Stimulated activated CD4-positive, alpha-beta T cell treated with anti-CD3 and anti-CD28 coated beads, TNF-alpha, amount 100 ng/mL, for 4 hours (primary cell): ENCODE measurements at places on chromosomes 13 and 19.
A peak's percentile ranks its signal among the peaks of the same experiment; 100 is the strongest.

DNA sequence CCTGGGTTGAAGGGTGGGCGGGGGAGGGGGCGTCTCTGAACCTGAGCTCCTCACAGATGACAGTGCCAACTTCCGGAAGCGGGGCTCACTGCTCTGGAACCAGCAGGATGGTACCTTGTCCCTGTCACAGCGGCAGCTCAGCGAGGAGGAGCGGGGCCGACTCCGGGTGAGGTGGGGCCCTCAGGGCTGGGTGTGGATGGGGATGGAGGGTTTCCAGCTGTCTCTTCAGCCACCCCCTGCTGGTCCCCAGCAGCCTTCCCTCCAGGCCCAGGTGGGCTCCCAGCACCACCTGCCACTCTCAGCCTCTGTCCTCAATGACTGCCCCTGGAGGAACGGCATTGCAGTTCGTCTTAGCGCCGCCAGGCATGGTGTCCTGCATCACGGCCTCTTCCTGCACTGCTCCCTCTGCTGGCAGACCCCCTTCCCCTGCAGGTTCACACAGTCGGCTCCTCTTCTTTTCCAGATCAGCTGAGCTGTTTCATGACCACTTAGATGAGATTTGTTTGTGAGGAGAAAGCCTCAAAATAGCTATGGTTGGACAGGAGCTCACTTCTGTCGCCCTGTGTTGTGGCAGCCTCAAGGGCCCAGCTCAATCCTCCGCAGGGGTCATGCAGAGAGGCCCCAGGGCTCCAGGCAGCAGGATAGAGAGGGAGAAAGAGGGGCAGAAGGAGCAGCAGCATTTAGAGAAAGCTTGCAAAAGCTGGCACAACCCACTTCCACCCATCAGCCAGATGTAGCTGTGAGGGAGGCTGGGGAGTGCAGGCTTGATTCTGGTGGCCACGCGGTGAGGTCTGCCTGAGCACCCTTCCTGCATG is 2.5 kb upstream of the GARIN5A start:
- DNase-seq, result no peak

- no peak for DNase-seq
These were observed 10.3 kb upstream of the ZNF14 start for GRCh38 chr19:19743176-19743575.

- no peak for DNase-seq
These were observed 494.9 kb downstream of the GPC6 start for GRCh38 chr13:93721483-93721882.

DNA sequence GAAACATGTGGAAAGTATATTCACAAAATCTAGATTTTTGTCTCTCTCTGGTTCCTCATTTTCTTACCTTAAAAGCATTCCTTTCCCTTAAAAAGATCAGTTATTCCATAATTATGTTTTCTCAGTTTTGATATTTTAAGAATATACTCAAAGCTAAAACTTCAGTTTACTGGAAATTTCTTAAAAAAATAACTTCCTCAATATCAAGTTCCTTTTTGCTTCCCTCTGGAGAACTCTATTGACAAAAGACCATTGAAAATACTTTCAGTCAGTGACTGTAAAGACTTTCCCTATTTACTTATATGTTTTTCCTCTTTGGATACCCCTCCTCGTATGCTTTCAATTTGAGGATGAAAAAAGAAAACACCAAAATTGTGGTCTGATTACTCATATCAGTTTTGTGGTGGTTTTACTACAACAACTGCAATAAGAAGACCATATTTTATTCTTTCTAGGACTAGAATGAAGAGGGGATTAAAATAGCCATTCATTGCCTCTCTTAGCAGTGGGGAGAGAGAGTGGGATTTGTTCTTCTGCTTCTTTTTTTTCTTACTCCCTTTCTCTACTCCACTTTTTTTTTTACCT is 113.2 kb downstream of the ESD start:
- no peak for DNase-seq

GRCh38 chr13:95301183-95301967 is at the start of gene ABCC4:
ABCC4 (minus strand) TSS chr13:95301451; CDS start chr13:95301314, 137 bp downstream.
- peak; percentile 28 for DNase-seq

GRCh38 chr13:100630555-100630954 is 42.0 kb upstream of the GGACT start:
- DNase-seq, result no peak

GRCh38 chr19:32702010-32702409 is 10.4 kb downstream of the NUDT19 start:
- DNase-seq, result no peak

DNA sequence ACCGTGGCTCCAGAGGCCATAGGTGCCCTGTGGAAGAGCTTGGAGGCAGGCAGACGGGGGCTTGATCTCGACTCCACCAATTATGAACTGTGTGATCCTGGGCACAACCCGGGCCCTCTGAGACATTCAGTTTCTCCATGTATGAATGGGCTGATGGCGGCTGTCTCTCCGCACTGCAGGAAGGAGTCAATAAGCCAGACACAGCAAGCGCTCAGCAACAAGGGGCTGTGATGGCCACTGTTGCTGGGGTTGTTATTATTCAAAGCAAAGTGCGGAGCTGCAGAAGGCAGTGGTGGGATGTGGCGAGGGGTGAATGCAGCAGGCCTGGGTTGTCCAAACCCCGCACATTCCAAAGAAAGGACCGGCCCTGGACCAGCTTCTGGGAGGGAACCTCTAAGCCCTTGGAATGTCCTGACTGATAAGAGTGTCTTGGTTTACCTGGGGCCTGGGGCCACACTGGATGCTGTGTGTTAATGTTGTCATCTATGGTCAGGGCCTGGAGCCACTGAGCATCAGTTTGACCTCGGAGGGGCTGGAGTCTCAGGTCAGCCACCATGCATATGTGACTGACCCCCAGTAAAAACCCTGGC is 8.3 kb downstream of the TMEM143 start:
- no peak for DNase-seq

DNA sequence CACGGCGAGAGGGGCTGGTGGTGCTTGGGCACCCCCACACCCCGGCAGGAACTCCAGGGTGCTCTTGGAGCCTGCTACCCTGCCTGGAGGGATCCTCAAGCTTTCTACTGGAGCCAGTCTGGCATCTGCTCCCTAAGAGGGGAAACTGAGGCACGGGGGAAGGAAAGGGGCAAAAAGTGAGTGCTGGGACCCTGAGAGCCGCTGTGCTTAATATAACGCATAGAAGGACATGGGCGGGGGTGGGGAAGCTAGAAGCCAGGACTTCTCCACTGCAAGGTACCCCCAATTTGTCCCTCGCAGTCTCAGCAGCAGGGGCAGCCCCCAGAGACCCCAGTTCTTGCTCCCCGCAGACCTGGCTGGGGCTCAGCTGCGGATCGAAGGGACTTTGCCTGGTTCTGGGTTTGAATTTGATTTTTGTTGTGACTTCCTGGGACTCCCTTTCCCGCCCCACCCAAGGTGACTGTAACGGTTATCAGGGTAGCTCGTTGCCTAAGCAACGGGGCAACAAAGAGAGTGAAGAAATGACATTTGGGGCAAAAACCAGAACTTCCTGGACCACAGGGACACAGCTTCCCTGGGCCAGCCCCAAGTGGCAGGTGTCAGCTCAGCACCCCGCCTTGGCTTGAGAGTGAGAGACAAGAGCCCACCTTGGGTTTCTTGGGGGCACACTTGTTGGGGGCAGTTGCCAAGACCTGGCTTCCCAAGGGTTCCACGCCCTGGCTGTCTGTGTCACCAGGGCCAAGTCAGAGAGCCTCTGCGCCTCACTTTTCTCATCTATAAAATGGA is 638 bp downstream of the ADGRE5 start:
- no peak for DNase-seq

DNA sequence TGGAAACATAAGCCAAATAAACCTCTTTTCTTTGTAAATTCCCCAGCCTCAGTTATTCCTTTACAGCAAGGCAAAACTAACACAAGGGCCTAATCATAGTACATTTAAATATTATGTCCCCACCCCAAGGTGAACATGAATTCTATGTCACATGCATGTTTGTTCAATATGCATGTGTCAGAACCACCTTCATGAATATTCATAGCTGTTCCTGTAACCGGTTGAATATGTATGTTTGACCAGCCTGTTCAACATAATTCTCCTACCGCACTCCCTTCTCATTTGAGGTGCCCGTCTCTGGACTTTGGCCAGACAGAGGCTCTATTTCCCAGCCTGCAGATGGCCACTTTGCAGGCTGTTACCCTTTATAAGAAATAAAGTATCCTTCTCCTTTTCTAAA is 769.4 kb upstream of the SLITRK1 start:
- DNase-seq, result no peak

DNA sequence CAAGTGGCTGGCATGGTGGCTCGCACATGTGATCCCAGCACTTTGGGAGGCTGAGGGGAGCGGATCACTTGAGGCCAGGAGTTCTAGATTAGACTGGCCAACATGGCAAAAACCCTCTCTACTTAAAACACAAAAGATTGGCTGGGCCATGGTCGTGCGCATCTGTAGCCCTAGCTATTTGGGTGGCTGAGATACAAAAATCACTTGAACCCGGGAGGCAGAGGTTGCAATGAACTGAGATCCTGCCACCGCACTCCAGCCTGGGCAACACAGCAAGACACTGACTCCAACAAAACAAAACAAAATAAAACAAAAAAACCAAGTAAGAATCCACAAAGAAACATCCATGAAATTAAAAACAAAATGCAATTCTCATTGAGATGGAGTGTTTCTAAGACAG is 630.6 kb downstream of the UQCRFS1 start:
- no peak for DNase-seq

DNA sequence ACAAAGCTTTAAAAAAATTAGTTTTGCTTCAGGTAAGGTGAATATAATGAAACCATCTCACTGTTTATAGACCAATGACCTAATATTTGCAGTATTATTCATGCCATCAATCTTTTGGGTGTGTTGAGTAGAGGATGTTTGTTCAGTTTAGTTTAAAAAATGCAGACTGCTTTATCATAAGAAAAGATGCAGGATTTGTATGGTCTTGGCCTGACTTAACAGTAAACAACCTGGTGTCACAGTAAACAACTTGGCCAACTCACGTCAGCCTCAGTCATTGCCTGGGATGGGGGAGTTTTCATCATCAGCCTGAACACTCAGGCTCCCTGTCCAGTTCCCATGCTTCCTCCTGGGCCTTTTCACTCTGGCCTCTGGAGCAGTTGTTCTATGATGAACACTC is 55.1 kb downstream of the LMO7 start:
- DNase-seq, result no peak

GRCh38 chr13:46858776-46859175 is 38.1 kb downstream of the HTR2A start:
- DNase-seq, result no peak

GRCh38 chr19:39409208-39410016 is 2.8 kb downstream of the ZFP36 start:
- peak; percentile 78 for DNase-seq

GRCh38 chr13:47299304-47299703 is 402.5 kb upstream of the HTR2A start:
- DNase-seq, result no peak

- no peak for DNase-seq
These were observed 43.0 kb upstream of the HNRNPA1L2 start for GRCh38 chr13:52599037-52599847.

DNA sequence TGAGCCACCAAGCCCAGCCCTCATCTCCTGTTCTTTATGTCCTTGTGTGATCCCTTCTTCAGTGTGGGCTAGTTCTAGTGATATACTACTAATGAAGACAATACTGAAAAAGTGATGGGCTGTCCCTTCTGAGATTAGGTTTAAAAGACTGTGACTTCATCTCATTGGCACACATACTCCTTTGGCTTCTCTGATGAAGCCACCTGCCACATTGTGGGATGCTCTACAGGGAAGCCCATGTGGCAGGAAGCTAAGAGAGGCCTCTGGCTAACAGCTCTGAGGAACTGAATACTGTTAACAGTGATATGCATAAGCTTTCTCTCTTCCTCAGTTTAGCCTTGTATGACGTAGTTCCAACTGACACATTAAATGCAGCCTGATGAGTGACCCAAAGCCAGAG is 13.6 kb downstream of the CSNK1A1L start:
- no peak for DNase-seq

DNA sequence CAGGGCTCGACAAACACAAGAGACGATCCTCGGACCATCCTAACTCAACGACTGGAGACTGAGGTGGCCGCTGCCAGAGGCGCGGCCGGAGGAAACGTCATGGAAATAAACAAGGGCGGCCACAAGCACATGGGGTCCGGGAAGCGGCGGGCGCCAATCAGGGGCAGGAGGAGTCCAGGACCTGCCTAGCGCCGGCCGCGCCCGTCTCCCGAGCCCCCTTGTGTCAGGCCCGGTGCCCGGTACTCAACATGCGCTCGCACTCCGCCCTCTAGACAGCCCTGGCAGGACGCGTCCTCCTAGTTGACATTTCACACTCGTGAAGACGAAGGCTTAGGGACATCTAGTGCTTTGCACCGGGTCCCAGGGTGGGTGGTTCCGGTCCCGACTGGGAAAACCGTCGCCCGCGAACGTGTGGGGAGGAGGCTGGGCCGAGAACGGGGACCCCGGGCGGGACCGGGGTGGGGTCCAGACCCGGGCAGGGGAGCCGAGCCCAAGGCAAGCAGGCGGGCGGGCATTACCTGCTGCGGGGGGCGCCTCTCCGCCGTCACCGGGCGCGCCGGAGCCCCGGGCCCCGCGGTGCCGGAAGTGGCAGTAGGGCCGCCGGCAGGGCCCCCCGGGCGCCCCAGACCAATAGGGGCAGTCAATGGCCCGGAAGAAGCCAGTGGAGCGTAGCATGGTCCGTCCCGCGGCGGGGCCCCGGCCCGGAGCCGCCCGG is 442 bp downstream of the REXO1 start:
- DNase-seq, result no peak

- no peak for DNase-seq
These were observed at the start of gene LACC1 for GRCh38 chr13:43879755-43880181. LACC1 (plus strand) TSS chr13:43879904; CDS start chr13:43880986, 1,082 bp downstream.

DNA sequence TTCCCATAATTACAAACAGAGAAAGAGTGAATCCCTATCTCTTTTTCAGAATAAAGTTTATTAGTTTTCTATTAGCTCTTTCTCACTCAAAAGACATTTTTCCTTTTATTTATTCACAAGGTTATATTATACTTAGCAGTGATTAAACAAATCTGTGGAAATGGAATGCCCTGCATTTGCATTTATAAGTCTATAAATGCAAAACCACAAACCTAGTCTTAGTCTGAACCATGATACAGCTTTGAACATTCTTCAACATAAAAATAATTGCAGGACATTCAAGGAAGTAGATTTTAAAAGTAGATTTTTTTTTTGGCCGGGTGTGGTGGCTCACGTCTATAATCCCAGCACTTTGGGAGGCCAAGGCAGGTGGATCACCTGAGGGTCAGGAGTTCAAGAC is 8.3 kb downstream of the XPO4 start:
- DNase-seq, result no peak
